Sciatic nerve (tissue), 2 donors: ENCODE measurements at places on chromosomes 6 and 20.

DNA sequence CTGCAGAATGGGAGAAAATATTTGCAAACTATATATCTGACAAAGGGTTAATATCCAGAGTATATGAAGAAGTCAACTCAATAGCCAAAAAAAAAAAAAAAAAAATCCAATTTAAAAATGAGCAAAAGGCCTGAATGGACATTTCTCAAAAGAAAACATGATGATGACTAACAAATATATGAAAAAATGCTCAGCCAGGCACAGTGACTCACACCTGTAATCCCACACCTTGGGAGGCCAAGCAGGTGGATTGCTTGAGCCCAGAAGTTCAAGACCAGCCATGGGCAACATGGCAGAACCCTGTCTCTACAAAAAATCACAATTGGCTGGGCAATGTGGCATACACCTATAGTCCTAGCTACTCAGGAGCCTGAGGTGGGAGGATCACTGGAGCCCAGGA lies 2.1 kb upstream of the ECHDC1 start:
- DNase-seq, result no peak

GRCh38 chr20:52193133-52193532 lies 1.6 kb upstream of the ZFP64 start:
- DNase-seq, result no peak

GRCh38 chr6:168157272-168158212 lies 78.5 kb upstream of the FRMD1 start:
- no peak for DNase-seq

- DNase-seq, result no peak
Observed at GRCh38 chr20:22825546-22825945, 209.6 kb upstream of the SSTR4 start.

DNA sequence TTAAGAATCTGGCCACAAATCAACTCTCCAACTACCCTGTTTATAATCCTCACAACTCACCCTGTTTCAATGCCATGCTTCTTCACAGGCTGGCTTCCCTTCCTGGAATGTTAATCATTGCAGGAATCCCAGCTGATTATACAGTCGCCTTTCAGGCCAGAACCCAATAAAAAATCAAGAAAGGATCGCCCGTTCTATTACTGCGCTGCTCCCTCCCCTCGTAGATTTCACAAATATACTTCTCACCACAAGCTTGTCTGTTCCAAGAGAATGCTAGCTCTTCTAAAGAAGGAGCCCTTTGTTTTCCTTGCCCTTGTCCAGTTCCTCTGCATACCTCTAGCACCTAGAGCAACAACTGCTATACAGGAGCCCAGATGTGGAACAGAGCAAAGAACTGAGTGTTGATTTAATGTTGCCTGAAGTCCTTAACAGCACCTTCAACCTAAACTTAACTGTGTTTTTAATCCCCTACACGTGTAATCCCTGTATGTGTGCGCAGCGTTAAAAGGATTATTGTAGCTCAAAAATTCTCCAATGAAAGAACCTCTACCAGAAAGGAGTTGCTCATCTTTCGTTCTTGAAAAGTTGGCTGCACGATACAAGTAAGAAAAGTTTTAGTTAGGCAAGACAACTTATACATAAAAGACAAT lies 988 bp downstream of the ECHDC1 start:
- DNase-seq, result no peak

DNA sequence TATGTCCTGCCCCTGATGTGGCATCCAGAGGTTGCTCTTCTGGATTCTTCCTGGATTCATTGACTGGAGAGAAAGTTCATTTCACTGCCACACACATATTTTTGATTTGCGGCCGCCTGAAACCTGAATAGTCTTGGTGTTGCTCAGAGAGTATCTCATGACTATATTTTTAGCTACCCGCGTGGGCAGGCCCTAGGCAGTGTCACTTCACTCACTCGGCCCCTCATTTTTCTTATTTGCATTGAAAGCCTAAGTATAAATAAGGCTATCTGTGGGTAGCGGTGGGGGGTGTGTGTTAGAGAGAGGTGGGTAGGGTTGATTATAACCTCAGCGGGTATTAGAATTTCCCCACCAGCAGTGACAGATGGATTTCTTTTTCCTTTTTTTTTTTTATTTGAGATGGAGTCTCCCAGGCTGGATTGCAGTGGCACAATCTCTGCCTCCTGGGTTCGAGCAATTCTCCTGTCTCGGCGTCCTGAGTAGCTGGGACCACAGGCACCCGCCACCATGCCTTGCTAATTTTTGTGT lies 113.5 kb downstream of the JARID2 start:
- DNase-seq, result no peak

DNA sequence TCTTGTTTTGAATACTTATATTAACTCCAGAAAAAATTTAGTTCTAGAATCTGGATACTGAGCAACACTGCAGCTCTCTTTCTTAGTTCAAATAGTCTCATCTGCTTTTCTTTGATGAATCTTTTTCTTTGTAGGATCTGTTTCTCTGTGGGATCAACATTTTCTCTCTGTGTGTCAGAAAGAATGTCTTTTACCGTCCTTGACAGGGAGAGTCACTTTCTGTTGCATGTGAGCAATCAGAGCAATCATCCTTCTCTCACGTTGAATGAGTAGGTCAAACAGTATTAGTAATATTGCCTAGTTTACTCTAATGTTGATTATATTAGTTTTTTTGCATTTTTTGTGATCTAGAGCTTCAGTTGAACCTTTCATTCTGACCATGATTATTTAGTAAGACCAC lies 130.9 kb downstream of the TRMT11 start:
- DNase-seq, result no peak

GRCh38 chr6:147820520-147820919 lies 312.0 kb downstream of the SAMD5 start:
- no peak for DNase-seq

DNA sequence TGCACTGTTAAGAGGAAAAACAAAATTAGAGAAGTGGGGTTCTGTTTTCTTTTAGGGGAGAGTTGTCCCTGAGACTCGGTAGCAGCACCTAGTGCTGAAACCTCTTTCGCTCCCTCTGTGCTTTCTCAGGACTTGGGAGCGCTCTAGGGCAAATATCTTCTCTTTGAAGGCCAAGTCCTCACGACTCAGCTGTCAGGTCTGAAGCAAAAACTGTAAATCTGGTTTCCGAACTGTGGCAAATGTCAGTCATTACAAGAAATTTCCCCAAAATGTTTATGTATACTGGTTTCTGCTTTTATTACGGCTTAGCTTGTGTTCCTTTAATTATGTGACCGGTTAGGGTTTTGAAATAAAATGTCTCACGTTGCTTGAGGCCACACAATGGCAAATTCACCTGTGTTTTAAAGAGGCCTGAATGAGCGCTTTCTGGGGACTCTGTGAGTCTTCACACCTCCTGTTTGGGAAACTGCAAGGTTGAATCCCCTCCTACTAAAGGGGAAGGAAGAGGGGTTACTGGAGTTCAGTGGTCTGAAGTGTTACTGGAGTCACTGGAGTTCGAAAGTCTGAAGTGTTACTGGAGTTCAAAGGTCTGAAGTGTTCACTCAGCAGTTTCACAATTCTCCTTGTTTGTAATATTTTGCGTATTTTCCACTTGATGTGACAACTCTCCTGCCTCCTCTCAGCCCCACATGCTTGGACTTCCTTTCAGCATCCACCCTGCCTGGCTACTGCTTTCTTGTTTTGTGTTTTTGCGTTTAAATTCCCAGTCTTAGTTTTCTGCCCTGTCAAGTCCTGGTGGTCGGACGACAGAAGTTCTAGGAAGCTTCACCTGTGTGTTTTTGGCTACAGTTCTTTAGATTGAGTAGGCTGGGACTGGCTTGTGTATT lies 1.6 kb downstream of the SMPDL3A start:
- no peak for DNase-seq

DNA sequence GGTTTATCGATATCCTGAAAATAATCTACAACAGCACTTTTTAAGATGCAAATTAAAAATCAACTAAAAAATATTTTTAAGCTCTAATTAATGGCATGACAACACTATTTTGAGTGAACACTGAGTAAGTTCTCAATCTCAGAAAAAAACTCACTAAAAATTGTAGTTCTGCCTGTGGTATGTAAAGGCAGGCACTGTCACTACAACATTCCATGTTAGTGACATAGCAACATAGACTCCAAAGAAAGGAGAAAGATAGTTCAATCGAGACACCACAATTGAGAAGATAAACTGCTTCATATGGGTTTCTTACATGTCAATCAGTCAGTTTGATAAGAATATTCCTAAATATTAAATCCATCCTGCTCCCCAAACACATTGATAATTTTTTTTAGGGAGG lies 38.0 kb downstream of the COL12A1 start:
- no peak for DNase-seq

- DNase-seq, result no peak
Observed at GRCh38 chr6:43869079-43869710, 99.2 kb downstream of the VEGFA start.

DNA sequence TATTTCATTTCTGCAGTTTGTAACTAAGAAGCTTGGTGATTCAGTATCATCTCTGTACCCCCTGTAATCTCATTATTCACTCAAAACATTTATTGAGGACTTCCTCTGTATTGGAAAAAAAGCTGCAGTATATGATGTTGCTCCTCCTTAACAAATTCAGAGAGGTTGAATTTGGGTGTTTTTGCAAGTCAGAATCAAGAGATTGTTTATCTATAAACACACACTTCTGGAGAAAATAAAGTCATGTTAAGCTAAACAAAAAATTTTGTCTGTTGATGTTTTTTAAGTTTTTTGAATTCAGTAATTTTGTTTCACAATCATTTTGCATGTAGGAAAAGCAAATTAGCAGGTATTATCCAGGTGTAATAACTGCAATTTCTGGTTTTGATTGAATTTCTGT lies 11.4 kb upstream of the RHAG start:
- no peak for DNase-seq

- no peak for DNase-seq
Observed at GRCh38 chr6:154474648-154475428, 35.6 kb downstream of the CNKSR3 start.

GRCh38 chr6:104788400-104788799 lies 71.3 kb downstream of the HACE1 start:
- DNase-seq, result no peak

DNA sequence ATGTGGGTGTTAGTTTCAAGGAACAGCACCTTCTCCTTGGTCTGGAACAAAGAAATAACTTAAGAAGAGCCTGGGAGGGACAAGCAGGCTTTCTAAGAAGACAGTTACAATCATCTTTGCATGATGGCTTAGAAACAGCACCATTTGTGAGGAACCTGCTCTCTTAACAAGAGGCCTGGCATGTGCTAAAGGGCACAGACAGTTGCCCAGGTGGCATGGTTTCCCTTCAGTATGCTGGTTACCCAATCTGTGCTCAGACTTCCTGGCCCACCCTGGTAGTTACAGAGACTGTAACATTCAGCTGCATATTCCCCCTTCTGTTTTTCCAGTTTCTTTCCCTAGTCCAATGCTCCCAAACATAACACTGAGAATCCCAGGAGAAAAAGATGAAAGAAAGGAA lies 84.0 kb downstream of the CHD6 start:
- no peak for DNase-seq

GRCh38 chr6:1792989-1793388 lies 183.3 kb downstream of the FOXC1 start:
- no peak for DNase-seq

DNA sequence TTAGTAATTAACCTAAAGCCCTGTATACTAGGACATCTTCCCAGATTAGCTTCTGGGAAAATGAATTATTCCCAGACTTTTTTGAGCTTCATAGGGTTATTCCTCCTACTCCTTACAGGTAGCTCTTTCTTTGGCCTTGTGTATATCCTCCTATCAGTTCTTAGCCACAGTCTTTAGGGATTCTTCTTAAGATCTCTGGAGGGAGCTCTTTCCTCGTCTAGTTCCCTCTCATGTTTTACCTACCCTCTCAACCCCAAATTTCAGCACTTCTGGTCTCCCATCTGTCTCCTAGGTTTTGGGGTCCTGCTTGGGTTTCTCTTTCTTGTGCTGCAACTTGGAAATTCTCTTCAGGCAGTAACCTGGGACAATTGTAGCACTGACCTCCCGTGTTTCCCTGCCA lies 46.4 kb upstream of the SLC35B3 start:
- no peak for DNase-seq

DNA sequence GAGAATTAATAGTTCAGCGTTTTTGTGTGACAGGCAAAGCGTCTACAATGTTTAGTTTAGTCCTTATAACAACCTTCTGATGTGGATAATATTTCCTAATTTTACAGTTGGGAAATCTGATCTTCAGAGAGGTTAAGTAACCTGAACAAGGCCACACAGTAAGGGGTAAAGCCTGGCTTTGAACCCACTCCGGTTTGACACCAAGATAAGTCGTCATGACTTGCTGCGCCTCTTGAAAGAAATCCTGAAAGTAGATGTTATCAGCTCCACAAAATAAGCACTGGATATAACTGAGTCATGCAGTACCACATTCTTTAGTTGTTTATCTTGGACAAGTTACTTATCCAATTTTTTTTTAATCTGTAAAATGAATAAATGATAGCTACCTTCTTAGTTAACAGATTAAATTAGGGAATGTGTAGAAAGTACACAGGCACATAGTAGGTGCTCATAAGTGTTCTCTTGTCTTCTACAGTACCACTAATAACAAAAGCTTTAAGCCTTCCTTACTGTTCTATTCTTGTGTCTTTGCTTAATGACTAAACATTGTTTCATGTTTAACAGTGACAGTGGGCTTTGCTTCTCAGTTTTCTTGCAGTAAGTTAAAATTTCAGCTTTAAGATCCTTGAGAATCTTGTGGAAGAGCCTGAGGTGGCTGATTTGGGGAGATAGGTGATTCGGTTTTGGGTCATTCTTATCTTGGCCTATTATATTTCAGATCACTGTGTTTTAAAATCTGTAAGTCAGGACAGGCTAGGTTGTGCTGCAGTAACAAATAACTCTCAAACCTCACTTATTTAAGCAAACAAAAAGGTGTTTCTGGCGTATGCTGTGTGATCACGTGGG lies 2.1 kb downstream of the HIVEP1 start:
- DNase-seq, result no peak

GRCh38 chr6:27321901-27322300 lies 9.8 kb upstream of the POM121L2 start:
- no peak for DNase-seq

DNA sequence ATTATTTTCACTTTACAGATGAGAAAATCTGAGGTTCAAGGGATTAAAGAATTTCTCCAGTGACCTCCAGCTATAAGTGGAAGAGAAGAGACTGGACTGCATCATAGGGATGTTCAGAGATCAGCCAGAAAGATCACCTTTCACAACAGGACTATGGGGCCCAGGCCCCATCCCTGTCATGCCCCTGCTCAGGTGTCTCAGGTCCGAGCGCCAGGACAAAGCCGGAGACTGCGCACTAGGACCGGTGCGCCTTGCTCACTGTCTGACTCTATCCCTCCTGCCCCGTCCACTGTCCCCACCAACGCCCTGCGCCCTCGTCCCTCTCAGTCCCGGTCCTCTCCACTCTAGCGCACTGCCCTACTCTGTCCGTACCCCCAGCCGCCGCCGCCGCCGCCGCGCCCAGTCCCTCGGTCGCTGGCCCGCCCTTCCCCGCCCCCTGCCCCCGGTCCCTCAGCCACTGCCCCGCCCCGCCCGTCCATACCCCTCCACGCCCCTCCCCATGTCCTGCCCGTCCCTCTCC lies 521 bp upstream of the RAD21L1 start:
- DNase-seq, result no peak
